SJSA1 (cell line): ENCODE measurements at places on chromosomes 1 and 21. TPM values are rescaled to one million over a fixed set of nuclear protein-coding genes. Genes with fewer than 3 reads are reported as not detected.

TAS1R1 gene
- not detected in 2 replicates for total RNA-seq

GNG12 gene
- total RNA-seq, result 208 and 330 TPM in 2 replicates

PBX1 gene
- total RNA-seq, result 16.6 and 18.5 TPM in 2 replicates

TESK2 gene
- total RNA-seq, result 2.0 and 3.2 TPM in 2 replicates

HPDL gene
- total RNA-seq, result 0.18 TPM in 1 of 2 replicates, not detected in the other

DPT gene
- not detected in 2 replicates for total RNA-seq

SPATC1L gene
- total RNA-seq, result 4.3 and 7.1 TPM in 2 replicates

AGBL4 gene
- total RNA-seq, result not detected in 2 replicates

FAM3B gene
- total RNA-seq, result not detected in 2 replicates

HAO2 gene
- total RNA-seq, result not detected in 2 replicates

DNA sequence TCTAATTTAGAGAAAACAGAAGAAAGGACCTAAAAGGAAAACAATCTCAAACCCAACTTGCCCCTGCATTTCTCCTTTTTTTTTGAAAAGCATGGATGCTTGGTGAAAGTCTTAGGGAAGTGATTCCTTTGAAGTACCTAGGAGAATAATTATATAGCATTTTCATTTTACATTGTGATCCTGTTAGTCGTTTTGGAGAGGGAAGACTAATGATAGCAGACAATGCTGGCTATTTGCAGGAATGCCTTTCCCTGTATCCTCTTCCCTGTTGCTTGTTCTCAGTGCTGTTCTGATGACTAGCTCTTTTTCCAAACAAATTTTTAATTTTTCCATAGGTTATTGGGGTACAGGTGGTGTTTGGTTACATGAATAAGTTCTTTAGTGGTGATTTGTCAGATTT lies 53.9 kb downstream of the LAMC1 start:
- no peak for DNase-seq

DNA sequence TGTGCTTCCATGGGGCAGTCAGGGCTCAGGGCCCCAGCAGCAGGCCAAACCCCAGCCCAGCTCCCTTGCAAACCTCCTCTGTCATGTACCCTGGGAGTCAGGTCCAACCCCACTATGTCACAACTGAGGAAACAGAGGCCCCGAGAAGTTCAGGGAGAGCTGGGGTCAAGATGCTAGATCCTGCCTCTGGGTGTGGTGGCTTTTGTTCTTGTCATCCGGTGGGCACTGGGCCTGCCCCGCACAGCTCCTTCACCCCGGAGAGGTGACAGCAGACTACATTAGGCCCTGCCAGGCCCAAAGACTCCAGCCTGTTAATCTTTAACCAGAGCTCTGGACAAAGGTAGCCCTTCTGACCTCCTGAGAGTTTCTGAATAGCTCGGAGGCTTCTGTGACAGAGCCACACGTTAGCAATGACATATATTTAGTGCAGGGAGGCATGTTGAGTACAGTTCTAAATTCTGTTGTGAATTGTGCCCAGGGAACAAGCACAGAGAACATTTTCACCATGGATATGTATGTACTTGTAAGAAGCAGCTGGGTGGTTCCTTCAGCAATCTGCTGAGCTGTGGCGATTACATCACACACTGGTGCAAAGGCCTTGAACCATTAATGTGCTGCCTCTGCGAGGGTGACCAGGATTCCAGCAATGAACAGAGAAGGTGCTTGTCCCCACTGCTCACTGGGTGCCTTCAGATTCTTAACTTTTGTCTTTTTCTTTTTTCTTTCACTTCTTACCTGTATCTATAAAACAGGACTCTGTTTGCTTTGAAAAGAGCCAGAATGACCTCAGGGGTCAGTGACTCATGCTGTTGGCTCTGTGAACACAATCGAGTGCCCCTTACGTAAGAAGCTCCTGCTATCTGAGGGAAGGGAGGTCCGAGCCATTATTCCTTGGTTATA lies 102.8 kb downstream of the RHOU start:
- DNase-seq, result peak; percentile 89

- peak; percentile 45 for DNase-seq
These were observed 4.5 kb upstream of the LRRC52 start for GRCh38 chr1:165539306-165539705.

GRCh38 chr1:30513396-30514136 lies 209.8 kb downstream of the MATN1 start:
- no peak for DNase-seq

- DNase-seq, result no peak
These were observed 140.1 kb downstream of the MACF1 start for GRCh38 chr1:39344394-39345154.

DNA sequence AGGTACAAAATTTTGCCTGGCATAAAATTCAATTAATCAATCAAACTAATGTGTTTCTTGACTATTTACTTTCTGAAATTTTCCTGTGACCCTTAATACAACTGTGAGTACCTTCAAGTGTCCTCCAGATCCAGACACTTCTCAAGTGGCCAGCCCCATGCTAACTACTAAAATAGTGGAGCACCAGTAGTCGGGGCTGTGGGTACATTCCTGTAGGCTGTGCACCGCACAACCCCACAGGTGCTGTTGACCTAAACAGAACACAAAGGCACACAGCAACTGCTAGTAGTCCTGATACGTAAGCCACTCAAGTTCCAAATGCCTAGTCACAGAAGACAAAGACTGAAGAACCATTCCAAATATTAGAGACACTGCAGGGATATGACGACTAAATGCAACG lies 36.6 kb downstream of the TMEM50B start:
- no peak for DNase-seq

- DNase-seq, result no peak
These were observed 54.3 kb downstream of the AGPAT3 start for GRCh38 chr21:43919283-43919682.

DNA sequence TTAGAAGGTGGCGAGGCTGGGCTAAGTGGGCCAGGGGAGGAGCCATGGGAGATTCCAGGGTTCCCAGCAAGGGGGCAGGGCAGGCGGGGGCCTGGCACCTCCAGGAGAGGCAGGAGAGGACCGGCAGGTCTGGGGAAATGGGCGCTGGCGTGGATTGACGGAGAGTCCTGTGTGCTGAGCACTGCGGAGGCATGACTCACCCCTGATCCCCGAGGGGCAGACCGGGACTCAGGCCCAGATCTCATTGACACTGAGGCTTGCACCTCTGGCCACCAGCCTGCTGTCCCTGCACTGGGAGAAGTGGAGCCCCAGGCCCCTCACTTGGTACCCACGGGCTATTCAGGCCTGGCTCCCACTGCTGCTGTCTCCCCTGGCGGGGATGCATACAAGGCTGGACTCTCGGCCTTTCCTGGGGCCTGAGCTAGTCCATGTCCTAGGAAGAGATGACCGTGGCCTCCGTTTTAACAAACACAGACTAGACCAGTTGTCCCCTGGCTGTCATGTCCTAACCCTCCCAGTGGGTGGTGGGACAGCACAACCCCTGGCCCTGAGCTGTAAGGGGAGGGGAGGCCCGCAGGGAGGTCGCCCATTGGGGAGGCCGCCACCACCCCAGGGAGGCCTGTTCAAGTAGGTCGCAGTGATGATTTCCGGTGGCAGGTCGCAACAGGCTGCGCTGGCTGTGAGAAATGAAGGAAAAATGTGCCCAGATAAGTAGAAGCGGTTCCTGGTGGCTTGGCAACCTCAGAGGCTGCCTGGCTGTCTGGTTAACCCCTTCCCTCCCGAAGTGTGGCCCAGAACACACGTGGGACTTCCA lies 39.7 kb downstream of the RIPK4 start:
- peak; percentile 78 for DNase-seq

DNA sequence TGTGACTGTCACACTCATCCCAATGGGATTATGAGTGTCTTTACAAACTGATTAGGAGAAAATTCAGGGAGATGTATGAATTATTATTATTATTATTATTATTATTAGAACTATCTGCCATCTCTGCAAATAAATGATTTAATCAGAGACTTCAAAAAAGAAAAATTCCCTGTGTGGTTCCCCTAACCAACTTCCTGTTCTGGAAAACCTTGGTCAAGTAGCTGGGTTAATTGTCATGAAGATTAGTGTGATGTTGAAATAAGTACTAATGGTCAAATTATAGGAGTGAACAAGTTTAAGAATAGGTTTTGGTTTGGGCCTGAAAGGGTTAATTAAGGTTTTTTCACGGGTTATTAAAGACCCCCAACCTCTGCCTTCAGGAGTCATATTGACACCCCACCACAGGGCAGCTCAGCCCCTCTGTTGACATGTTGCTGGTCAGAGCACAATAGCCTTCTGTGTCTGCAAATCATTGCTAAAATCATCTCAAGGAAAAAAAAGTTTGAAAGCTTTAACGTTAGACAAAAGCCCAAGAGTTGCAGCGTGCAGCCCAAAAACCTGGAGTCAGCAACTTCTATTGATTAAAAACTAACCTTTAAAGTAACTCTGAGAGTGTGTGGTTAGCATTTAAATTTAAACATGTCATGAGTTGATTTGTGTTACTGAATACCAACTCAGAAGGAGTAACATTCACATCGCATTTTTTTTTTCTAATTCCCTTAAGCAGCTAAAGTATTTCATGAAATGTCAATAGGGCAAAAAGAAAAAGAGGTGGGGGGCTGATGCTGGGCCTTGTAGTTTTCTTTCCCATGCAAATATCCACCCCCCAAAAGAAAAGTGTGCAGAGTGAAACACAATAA lies 272.5 kb downstream of the TM2D1 start:
- DNase-seq, result no peak

DNA sequence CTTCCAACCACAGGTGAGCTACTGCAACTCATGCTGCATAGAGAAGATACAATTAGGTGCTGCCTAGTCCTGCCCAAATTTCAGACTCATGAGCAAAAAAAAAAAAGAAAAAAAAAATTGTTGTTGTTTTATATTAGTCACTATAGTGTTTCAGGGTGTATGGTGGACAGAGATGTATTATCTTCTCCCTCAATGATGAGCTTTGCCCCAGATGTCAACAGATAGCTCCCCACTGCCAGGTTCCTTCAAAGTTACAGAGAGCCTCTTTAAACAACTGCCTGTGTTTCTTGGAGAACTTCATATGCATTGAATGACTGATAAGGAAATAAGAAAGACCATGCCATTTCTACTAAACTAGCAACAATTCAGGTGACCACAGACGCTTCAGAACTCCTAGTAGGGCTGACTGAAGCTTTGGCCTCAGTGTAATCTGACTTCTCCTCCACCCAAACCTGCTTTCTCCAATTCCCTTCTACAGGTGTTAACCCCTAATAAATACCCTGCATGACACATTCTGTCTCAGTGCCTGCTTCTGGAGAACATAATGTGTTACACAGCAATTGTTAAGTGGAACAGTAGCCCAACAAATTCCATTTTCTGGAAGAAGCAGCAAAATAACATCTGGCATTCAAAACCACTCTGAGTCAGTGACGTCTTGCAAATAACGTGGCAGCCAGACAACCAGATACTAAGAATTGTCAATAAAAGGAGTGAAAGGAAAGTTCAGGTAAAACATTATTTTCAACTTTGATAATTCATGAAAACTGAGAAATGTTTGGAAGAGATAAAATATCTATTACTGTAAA lies 147.7 kb downstream of the CDC42BPA start:
- no peak for DNase-seq

- peak; percentile 27 for DNase-seq
These were observed at the start of gene KCNT2 for GRCh38 chr1:196608390-196609369. Gene KCNT2 (minus strand): TSS chr1:196608440. CDS start chr1:196608309, 131 bp downstream.

DNA sequence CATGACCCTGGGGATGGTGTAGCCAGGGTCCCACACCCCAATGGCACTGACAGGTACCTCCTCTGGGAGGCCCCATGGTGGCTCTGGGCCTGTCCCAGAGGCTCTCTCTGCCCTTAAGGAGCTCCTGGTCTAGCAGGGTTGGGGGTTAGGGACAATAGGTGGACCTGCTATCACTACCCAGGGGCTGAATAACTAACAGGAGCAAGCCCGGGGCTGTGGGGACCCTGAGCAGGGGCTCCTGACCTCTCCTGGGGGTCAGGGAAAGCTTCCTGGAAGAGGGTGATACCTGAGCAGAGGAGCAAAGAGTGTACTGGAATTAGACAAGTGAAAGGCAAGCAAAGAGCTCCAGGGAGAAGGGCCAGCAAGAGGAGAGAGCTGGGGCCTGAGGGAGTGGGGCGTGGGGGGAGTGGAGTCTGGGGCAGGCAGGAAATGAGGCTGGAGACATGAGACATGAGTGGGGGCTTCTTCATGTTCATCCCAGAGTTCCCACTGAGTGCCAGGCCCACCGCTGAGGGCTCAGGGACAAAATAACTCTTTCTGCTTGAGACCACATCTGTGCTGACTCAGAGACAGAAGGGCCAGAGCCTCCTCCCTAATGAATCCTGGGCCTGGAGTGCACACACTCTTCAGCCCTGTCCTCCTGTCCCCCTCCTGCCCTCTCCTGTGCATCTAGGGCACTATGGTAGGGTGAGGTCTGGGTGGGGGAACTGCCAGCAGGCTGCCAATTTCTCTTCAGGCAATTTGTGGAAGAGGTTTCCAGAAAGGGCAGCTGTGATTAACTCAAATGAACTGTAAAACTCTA lies 517.6 kb downstream of the PTPRU start:
- DNase-seq, result no peak

DNA sequence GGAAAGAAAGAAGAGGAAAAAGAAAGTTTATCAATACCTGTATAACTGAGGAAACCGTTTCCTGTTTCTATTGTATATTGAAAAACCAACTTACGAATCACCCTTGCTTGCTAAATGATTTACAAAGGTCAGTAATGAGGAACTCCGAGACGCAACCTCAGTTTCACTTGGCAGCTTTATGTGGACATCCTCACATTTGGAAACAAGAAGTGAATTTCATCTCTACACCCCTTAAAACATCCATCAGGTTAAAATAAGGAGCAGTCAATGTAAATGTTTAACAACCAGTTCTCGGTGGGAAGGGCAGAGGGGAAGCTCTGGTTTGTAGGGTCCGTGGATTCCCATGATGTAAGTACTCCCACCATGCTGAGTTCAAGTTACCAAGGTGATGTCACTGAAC lies 481.7 kb upstream of the RUNX1 start:
- DNase-seq, result no peak

DNA sequence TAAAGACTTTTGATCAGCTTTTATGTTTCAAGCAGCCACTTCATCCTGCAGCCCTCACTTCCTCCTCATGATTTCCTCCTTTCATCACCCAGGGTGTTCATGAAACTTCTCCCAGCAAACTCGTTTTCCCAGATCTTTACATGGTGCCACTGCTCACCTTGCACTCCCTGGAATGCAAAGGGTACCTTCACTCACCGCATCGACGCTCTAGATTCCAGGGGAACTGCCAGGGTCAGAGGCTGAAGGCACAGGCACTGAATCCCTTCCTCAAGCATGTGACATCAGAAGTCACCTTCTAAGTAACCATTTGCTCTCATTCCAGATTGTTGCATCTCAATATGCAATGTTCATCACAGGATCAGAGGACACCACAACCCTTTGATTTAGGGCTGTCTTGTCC lies 82.8 kb downstream of the PRKAB2 start:
- no peak for DNase-seq

DNA sequence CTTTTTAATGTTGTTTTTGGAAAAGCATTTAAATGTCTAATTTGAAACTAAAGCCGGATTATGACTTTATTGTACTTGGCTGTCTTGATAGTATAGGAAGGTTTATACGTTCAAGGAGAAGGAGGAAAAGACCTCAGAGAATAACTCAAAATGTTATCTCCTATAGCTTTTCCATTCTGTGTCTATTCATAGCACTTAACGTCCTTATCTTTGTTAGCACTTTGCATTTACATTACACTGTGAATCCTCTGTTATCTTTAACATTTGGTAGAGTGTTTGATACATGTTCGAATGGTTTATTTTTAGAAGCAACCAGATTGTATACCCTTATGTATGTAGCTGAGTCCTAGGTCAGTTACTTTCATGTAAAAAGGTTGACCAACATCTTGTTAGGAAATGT lies 50.8 kb upstream of the PODN start:
- no peak for DNase-seq
